ENCODE measurements at places on chromosomes 6 and 20. TPM values are rescaled to one million over a fixed set of nuclear protein-coding genes. Genes with fewer than 3 reads are reported as not detected.

- no peak for DNase-seq
Observed at GRCh38 chr20:23541330-23541729, 27.0 kb downstream of the CST9L start.

MOCS1 gene
- 25.3 TPM for total RNA-seq

DNA sequence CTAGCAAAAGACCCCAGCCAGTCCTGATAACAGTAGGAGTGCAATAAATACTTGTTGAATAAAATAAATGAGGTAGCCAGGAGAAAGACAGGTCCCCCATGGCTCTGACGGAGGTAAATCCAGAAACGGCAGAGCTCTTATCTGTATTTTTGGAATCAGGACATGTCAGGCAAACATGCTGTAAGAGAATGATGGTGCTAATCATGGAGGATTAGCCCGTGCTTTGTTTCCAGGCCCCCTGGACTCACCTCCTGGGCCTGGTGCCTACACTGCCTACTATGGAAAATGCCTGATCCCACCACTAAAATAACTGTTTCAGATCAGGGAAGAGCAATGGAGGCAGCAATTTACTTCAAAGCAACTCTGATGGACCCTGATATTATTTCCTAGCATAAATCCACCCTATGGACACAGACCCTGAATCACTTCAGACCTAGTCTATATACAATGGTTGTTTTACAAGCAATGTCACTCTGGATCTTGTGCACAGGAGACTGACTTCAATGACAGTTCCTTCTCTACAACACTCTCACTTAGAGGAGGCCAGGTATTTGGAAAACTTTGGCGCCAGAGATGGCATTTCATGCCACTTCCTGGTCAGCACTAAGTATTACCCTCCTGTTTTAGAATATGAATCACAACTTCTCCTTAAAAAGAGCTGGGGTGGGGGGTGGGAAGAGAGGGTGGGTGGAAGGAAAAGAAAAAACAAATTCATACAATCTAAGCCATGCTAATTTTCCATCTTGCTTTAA lies 6.4 kb downstream of the MRPL14 start:
- no peak for DNase-seq

DNA sequence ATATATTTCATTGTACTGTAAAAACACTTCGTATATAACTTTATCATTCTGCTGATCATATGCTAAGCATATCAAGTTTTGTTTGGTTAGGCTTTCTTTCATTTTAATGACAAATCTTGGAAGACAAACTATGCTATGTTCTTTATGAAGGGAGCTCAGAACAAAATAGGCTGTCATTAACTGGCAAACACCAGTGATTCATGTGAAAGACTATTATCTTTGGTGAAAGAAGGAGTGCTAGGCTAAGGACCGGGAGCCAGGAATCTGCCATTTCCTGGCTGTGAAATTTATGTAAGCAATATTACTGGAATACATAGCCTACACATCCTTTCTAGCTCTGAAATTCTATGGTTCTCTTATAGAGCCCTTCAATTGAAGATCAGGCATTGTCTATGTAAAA lies 136.2 kb upstream of the CCN2 start:
- DNase-seq = no peak
